Epithelial cell of prostate (primary cell): ENCODE measurements at places on chromosomes 12 and 14.

GRCh38 chr12:122871851-122872780 lies 23.8 kb downstream of the VPS37B start:
- DNase-seq = peak; percentile 79

DNA sequence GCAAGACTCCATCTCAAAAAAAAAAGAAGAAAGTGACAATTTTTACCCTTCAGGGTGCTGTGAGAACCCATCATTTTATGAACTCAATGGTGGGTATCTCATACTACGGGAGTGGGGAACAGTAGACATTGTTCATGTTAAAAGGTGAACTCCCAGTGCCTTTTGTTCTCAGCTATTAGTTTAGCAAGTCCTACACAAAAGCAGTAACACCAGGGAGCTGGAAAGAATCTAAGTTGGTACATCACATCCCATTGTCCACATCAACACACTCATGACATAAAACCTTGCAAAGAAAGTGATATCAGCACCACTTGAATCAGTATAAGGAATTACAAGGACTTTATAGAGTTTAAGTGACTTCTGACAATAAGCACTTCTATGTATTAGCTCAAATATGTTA lies 47.4 kb upstream of the ABCC9 start:
- DNase-seq = no peak

DNA sequence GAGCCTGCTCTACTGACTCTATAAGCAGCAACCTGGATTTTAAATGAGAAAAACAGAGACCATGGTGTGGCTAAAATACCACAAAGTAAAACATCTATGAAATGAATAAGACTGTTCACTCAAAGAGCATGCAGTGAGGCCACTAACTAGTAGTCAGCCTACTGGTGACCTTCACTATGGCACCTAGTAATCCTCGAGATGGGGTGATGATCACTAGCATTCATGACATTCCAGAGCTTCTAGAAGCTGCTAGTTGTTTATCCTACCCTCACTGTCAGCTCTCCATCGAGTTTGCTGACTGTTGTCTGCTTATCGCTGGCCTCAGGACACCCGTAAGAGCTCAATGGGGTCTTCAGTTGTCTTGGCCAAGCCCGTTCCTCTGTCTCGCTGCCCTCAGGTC lies 13.7 kb downstream of the SPTB start:
- DNase-seq = no peak

DNA sequence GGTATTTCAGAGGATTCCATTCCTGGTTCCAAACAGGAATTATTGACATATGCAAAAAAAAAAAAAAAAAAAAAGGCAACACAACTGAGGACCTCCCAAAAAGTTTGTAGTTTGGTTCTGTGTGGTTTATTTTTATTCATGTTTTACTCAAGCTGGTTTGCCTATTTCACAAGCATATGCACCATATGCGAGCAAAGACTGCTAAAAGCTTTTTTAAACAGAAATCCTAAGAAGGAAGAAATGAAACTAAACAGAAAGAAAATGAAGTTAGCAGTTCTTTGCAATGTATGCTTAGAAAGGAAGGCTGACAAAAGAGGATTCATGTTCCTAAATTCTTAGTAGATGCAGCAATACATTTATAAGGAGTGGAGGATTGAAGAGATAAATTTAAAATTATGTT lies 487.6 kb upstream of the FLRT2 start:
- DNase-seq = no peak

DNA sequence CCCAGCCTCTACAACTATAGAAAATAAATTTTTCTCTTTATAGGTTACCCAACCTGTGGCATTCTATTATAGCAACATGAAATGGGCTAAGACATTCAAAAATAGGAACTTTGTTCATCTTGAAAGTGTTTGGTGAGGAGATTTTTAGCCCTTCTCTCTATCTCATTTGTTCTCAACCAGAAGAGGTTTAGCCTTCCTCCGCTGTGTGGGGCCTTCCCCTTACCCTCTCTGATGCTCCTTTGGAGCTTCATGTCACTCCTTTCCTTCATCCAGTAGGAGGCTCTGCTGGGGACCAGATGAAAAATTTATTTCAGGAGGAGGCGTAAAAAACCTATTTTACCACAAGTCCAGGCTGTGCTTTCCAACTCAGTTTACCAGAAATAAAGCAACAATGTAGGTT lies 94.1 kb downstream of the RTN1 start:
- no peak for DNase-seq

GRCh38 chr14:63524537-63525155 lies 18.5 kb downstream of the PPP2R5E start:
- DNase-seq = peak; percentile 44

DNA sequence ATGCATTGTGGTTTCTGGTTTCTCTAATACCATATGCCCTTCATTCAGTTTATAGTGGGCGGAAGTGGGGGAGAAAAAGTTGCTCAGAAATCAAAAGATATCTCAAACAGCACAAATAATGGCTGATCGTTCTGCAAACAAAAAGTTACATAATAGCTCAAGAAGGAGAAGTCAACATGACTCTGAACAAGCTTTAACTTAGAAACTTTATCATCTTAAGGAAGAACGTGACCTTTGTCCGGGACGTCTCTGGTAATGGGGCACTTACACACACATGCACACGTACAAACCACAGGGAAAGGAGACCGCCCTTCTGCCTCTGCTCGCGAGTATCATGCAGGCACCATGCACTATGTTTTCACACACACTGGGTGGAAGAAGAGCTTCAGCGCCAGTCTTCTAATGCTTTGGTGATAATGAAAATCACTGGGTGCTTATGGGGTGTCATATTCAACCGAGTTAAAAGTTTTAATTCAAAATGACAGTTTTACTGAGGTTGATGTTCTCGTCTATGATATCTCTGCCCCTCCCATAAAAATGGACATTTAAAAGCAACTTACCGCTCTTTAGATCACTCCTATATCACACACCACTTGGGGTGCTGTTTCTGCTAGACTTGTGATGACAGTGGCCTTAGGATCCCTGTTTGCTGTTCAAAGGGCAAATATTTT lies 4.7 kb downstream of the FOS start:
- DNase-seq = no peak

DNA sequence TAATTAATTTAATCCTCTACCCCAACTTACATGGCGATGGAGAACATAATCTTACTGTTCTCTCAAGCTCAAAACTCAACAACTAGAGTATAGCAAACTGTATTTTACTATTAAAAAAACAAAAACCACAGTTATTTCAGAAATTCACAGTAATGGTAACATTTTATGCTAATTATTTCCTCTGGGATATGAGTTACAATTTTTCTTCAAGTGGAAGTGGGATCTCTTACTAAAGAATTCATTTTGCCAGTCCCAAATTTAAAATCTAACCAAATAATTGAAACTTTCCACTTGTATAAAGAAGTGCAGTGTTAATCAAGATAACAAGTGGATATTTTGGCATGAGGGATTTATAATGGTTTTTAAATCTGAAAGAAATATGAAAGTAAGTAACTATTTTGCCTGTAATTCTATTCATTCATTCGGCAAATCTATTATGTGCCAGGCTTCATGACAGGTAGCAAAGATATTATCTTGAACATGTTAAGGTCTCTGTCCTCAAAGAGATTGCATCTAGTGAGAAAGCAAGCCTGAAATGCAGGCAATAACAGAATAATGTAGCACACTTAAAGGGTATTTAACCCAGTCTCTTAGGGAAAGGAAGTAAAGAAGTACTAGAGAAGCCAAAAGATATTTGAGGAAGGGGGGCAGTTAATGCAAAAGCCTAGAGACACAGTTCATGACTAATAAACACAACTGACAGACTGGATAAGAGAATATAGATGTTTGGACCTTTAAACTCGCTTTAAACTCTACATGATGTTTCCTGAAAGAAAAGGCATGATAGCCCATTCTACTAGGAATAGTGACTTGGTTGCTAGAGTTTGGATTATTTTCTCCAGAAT lies 44.0 kb downstream of the TAOK3 start:
- DNase-seq = no peak

DNA sequence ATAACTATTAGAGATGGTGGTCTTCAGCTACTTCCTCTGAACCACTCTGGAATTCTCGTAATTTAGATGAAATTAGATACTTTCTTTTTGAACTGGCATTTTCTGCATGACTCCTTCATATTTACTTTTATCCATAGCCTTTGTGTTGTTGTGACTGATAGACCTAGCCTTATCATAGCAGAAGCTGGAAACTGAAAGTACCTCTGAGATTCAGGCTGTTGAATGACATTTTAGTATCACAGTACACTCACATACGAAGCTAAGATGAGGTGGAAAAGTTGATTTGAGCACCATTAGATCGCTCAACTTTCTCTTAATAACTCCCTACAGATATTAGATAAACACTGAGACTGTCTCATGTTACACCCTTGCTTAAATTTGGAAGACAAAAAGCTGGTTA lies 525.1 kb upstream of the FBXO33 start:
- no peak for DNase-seq

GRCh38 chr14:39322807-39323206 lies 89.1 kb downstream of the MIA2 start:
- no peak for DNase-seq

DNA sequence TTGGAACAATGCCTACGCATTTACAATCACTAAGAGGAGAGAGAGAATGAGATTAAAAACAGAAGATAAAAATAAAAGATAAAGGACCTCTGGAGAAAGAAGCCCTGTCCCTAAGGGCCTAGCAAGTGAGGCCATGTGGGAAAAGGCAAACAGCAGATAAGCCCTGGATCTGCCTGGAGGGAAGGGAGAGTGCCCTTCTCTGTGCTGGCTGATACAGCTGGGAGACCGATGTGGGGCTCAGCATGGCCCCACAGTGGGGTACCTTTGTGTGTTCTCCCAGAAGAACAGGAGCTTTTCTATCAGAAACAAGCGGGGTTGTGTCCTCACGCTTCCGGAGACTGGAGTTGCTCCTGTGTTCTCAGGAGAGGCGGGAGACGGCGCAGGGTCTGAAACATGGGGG lies 59.9 kb downstream of the TMCC3 start:
- no peak for DNase-seq

- peak; percentile 48 for DNase-seq
Measured at GRCh38 chr12:14614704-14615121, 47.0 kb upstream of the PLBD1 start.

- DNase-seq = no peak
Measured at GRCh38 chr14:59507063-59507751, 22.9 kb downstream of the JKAMP start.

- no peak for DNase-seq
Measured at GRCh38 chr14:104856869-104857860, 7.9 kb upstream of the CEP170B start.

GRCh38 chr12:89245090-89245489 lies 107.2 kb downstream of the DUSP6 start:
- DNase-seq = no peak

GRCh38 chr12:50039151-50039835 lies 14.0 kb upstream of the RACGAP1 start:
- peak; percentile 27 for DNase-seq

DNA sequence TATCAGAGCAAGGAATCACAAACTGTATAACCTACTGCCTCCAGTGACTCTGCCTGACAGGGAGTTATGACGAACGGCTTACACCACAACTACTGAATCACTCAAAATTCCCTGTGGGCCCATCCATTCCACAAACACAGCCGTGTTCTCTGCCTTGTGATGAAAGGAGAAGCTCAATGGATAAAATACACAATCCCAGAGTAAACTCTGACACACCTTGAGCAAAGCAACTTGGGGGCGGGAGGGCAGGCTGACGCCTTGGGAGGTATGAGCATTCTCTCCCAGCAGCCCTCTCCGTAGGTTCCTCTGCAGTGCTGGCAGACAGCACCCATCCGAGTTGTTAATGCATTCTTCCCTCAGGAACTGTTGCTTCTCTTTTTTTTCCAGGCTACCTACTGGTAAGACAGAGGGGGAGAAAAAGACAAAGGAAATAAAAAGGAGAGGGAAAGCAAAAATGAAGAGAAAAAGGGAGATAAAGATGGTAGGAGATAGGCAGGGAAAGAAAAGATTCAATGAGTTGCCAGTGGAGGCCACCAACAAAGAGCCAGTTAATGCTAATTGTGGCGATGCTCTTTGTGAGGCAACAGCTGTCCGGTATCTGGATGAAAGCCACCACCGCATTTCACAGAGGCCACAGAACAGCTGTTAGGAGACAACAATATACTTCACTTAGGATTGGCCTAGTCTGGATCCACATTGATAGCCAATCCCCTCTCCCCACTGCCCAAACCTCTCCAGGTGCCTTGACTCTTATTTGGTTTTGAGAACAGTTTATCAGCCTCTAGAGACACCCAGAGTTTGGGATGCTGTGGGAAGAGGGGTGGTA lies 4.7 kb upstream of the DIO2 start:
- DNase-seq = no peak

- no peak for DNase-seq
Measured at GRCh38 chr12:111730420-111730819, 36.3 kb upstream of the ALDH2 start.

- DNase-seq = no peak
Measured at GRCh38 chr12:66196806-66197205, 7.8 kb downstream of the IRAK3 start.

DNA sequence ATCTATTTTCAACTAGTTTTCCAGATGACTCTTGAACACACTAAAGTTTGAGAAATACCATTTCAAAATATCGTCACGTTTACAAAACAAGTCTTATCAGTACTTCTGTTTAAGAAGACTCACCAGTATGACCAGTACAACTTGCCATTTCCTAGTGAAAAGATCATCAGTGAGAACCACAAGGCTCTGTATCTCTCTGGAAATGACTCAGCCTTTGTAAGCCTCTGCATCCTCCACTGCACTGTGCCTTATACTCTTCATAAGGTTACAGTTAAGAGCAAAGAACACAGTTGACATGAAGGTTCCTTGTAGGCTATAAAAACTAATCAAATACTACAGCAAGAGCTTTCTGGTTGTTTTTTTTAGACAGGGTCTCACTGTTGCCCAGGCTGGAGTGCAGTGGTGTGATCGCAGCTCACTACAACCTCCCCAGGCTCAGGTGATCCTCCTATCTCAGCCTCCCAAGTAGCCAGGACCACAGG lies 5.7 kb upstream of the VTI1B start:
- DNase-seq = peak; percentile 59

- DNase-seq = no peak
Measured at GRCh38 chr12:89289720-89290119, 62.6 kb downstream of the DUSP6 start.

DNA sequence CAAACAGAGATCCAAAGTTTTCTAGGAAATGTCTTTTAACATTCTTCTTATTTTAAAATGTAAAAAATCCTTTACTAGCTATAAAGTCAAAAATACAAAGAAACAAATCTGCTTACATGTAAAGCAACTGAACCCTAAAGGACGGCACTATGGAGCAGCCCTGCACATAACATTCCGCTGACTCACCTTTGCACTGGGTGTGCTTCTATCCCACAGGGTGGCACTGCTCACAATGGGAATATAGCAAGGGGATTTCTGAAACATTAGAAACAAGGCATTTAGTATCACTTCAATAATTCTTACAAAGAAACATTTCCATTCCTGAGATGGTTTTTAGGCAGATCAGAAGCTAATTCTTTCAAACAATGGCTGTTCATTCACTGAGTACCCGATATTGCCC lies 94.3 kb downstream of the C12orf42 start:
- peak; percentile 36 for DNase-seq

- peak; percentile 16 for DNase-seq
Measured at GRCh38 chr12:119804011-119804641, 73.0 kb downstream of the CIT start.

DNA sequence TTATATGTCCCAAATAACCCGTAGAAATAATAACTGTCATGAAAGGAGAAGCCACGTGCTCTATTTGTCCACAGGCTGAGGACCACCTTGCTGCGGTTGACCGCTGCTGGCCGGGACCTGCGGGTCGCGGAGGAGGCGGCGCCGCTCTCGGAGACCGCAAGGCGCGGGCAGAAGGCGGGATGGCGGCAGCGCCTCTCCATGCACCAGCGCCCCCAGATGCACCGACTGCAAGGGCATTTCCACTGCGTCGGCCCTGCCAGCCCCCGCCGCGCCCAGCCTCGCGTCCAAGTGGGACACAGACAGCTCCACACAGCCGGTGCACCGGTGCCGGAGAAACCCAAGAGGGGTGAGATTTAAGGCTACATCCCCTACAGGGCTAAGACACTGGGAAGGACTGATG lies 21.0 kb downstream of the RPGRIP1 start:
- DNase-seq = no peak
